ENCODE measurements at places on chromosomes 7 and 10.

- DNase-seq = no peak
Observed at GRCh38 chr10:118908557-118909256, 120.8 kb upstream of the NANOS1 start.

DNA sequence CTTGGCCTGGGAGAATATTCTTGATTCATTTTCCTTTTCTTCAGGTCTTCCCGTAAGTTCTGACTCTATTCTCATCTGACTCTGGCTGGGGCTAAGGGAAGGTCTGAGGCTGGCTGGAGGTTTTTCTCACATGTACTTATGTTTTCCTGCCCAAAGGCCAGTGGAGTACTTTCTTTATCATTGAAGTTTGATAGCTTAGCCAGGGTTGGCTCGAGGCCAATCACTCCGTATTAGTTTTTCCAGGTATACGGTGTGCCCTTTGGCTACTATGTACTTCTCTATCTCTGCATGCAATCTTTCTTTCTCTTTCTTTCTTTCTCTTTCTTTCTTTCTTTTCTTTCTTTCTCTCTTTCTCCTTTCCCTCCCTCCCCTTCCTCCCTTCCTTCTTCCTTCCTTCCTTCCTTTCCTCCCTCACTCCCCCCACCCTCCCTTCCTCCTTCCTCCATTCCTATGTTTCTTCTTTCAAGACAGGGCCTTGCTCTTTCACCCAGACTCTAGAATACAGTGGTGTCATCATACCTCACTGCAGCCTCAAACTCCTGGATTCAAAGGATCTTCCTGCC lies 26.8 kb upstream of the VKORC1L1 start:
- no peak for DNase-seq

GRCh38 chr7:40676221-40676620 lies 541.4 kb downstream of the SUGCT start:
- no peak for DNase-seq

DNA sequence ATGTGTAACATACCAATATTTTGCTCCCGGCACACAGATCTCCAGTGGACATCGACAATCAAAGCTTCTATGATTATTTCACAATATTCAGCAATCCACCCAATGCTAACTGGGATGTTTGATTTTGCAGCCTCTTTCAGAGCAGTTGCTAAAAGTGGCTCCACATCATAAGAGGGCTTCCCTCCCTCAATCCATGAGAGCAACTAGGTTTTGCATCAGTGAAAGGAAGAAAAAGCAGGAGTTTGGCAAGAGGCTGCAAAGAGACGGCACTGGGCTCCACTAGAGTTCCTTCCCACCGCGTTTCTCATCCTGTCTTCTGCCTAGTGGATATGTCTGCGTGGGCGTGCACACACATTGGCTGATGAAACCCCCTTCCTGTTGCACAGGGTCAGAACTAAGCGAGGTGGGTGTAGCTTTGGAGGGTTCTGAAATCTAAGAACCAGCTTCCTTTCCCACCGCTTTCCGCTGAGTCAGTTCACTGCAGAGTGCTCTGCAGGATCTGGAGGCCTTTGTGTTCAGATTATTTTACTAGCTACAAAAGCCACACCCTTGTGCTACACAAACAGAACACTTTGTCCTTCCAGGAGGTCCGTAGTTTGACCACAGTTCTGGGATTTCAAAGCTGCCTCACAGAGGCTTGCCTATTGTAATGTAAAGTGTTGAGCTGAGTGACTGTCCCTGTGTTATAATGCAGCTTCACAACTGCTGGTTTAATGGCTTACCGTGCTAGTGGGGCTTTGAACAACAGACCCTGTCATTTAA lies 28.1 kb downstream of the ARL4A start:
- no peak for DNase-seq
